Activated naive CD8-positive, alpha-beta T cell treated with anti-CD3 and anti-CD28 coated beads, Interleukin-2, amount 50 U/mL, for 16 hours (primary cell): ENCODE measurements at places on chromosomes 7 and 10.

- no peak for DNase-seq
Measured at GRCh38 chr7:28626624-28627262, 214.4 kb downstream of the CREB5 start.

DNA sequence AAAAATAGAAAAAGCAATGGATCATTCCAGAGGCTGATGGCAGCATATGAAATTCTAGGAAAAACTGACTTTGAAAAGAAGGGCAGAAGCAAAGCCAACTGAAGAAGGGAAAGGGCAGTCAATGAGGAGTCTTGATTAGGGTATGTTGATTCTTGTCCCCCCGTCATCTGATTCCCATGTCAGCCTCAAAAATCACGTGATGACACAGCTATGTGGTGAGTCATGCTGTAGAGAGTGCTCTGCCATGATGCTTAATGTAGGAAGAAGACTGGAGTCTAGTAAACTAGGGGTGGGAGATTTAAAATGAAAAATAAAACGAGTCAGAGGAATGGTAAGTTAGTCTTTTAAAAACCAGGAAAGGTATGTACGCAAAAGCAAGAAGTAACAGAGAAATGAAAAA, 3.9 kb upstream of the POU6F2 start:
- DNase-seq = no peak

DNA sequence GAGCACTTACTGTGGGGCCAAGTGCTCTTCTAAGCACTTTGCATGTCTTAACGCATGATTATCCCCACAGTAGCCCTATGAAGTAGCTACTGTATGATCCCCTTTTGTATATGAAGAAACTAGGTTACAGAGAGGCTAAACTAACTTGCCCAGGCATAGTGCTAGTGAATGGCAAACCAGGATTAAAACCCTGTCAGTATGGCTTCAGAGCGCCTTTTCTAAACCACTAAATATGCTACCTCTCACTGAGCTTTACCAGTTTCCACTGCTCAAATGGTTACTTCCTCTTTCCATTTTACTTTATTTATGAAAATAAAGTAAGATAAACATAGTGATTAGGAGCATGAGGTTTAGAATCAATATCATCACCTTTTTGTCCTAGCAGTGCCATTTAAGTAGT, 73.6 kb downstream of the PODXL start:
- no peak for DNase-seq

DNA sequence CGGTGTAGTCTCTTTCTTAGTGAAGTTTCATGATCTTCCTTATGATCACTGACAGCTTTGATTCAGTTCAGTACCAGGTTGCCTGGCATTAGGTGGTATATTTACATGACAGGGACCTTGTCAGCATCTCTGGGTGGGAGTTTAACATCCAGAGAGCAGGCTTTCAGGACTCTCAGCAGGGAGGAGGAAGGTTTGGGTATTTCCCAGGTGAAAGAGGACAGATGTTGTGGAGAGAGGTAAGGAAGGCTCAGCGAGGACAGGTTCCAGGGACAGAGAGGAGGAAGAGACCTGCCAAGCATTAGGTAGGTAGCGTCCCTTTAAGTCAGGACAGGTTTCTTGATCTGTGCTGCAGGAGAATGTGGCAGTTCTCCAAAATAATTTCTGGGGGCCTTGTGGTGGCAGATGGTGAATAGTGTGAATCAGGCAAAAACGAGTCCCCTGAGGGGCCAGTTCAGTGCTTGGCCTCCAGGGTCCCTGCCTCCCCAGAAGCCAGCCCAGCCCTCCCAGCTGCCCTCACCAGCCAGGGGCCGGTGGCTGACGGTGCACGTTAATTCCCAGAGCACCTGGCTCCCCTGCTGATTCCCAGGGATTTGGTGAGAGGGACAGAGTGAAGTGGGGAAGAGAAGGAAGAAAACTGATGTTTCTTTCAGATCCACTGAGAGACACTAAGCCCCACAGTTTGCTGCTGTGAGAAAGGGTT, 82.0 kb downstream of the VWC2 start:
- DNase-seq = no peak

DNA sequence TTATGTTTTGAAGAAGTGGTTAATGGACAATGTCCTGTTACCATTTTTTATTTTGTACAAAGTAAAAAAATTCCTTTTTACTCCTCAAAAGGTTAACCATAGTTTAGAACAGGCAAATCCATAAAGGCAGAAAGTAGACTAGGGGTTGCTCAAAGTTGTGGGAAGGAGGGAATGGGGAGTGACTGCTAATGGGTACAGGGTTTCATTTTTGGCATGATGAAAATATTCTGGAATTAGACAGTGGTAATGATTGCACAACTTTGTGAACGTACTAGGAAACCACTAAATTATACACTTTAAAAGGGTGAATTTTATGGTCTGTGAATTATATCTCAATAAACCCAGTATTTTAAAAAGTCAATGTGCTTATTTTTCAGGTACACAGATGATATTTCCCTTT, 35.4 kb upstream of the CDK14 start:
- DNase-seq = no peak

- no peak for DNase-seq
Measured at GRCh38 chr7:47422611-47423010, 159.3 kb downstream of the TNS3 start.
